ENCODE measurements at places on chromosomes 5 and 9.

DNA sequence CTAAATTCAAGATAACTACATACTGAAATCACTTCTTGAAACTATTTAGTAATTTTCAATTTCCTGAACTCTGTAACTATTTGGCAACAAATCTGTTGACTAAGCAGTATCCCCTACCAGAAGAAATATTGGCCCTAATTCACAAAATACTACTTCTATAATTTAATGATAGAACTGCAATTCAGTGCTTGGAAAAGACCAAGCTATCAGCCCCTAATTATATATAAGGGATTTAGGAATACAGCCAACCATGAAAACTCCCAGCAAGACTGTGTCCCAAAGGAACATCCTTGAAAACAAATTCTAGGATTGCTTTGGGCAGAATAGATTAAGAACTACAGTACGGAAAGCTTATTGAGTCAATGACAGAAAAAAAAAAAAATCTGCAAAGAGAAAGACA, 169.2 kb downstream of the RAB3C start:
- no peak for DNase-seq

DNA sequence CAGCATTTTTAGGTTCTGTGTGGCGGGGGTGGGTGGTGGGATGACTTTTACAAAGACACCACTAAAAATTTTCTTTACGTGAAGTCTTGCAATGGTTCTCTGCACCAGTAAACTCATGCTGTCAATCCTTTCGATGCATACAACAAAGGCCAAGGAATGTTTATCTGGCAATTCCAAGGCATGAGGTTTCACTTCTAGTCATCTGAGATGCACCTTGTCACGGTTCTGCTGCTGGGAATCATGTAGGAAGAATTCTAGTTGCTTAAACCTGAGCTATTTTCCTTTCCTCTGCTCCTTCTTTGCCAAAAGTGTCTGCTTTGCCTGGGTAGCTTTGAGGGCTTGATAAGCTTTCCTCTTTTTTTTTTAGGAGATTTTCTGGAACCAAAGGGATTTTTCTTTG, 1204.5 kb upstream of the SEMA6A start:
- DNase-seq, result no peak

DNA sequence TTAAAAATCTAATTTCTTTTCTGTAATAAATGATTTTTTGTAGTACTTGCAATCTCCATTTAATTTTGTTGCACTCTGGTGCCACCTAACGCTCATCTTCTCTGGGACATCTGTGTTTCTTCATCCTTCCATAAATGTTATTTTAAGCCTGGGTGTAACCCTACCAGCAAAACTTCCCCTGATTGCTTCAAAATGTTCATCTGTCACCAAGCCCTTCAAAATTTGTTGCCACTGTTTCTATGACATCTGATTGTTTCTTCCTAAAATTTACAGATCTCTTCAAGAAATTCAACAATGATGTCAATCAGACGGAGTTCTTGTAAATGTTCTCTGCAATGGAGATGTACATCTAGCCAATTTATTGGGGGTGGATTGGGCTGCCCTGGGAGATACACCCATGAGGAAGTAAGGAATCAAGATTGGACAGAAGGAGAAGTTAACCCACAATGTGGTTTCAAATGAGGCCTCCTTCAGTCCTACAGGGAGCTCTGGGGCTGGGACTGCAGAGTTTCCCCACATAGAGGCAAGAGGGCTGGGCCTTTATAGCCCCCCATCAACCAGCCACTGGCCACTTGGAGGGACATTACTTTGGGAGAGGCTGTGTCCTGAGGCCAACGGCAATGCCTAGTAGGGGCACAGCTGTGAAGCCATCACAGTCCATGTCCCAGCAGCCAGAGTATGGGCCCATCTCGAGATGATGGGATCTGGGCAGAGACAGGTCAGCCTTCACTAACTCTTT, 23.3 kb downstream of the MCTP1 start:
- DNase-seq, result no peak

DNA sequence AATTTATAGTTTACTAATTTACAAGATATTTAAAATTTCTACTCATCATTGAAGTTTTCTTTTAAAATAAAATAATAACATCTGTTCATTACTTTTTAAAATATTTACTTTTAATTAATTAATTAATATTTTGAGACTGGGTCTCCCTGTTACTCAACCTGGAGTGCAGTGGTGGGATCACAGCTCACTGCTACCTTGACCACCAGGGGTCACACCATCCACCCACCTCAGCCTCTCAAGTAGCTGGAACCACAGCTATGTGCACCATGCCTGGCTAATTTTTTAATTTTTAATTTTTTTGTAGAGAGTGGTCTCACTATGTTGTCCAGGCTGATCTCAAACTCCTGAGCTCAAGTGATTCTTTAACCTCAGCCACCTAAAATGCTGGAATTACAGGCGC, 1013.6 kb downstream of the CDH9 start:
- no peak for DNase-seq

GRCh38 chr5:163540696-163541095, 35.3 kb downstream of the MAT2B start:
- DNase-seq, result no peak

GRCh38 chr5:81156732-81157131, 76.4 kb upstream of the CKMT2 start:
- no peak for DNase-seq

DNA sequence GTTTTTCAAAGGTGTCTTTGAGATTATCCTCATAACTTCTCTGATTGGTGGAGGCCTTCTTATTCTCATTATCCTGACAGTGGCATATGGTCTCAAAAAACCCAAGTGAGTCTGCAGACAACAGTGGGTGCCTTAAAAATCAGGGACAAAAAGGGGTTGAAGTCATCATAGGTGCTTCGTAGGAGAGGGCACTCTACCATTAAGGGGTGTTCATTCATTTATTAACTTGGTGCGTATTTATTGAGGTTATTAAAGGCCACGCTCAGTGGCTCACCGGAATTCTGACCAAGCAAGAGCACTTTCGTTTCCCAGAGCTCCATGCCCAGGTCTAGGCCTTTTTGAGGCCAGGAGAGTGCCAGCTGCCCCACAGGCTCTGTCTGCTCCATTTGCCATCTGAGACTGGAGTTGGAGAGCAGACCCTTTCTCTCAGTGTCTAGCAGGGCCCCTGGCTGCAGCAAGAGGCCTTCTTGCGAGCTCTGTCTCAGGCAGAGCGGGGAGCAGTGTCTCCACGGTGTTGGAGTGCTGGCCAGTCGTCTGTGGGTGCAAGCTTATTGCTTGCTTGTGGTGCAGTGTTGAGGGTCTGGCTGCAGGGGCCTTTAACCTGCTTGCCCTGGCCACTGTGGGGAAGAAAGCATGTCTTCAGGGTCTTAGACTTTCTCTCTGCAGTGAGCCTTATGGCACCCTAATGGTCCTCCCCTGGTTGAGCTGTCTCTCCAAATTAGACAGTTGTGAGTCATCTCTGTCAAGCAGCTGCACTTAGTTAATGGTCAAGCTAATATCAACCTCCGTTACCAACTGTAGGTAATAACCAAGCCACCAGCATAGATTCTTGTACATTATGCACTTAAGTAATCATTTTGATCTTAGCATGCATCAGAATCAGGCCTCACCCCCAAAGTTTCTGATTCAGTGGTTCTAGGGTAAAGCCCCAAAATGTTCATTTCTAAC, 62.6 kb downstream of the IL31RA start:
- no peak for DNase-seq

DNA sequence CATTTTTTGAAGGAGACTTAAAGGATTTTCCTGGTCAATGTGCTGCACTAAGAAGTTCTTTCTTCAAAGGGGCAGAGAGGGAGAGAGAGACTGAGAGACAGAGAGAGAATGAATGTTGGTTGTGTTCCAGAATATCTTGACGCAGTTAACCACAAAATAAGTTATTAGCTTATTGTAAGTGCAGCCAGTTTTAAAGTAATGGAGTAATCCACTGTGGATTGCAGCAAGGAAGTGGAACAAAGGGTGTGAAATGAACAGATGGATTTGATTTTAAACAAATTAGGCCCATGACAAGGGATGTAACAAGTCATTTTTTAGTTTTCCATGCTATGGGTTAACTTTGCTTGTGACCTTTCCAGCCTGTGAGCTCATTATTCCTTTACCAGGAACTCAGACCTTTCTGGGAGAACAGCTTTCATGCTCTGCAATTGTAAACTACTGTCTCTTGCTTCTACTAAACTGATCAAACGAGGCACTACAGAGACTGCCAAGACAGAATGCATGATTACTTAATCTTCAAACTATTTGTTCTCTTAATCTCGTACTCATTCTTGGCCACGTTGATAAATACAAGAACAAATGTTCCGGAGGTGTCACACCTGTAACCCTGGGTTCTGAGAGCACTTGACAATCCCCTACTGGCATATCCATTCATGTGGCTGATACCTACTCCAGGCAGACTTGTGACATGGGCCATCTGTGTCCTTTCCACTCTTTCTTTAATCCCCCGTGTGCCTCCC, 131.1 kb downstream of the TLE1 start:
- DNase-seq, result no peak

DNA sequence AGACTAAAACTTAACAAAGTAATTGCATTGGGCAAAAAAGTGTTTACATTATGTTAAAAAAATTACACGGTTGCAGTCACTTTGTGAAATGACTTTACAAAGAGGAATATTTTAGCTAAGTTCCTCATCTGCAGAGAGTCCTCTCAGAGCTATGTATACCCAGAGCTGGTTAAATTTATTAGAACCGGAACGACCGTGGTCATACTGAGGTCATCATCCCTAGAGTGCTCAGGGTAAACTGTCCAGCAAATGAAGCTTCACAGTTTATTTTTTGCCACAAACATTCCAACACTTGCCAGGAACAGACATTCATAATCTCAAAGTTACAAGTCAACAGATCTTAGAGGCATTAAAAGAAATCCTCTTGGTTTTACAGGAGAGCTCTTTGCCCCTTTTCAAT, 897 bp downstream of the ROPN1L start:
- no peak for DNase-seq

GRCh38 chr9:115289757-115290208, 171.8 kb upstream of the TNC start:
- no peak for DNase-seq

DNA sequence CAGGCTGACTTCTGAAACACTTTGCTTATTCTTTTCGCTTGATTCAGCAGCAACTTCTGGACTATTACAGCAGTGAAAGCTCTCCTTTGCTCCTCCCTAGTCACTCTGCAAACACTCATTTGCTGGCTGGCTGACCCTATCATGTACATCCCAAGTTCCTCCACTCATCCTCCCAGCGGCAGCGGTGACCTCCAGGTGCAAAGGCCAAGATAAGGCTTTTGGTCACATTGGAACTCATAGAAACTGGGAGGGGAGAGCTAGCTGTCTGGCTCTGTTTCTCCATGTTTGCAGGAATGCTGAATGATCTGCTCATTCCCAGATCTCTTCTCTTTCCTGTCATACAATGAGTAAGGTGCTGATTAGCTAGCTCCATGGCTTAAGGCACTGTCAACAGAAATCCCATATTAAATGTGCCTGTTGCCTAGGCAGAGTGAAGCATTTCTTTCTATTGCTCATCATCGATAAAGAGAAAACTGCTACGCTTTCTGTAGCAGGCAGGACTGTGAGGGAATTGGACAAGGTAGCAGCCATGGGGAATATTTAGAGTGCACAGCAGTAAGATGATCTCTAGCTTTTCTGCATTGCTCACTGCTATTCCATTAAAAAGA, 250.5 kb upstream of the PDE4D start:
- DNase-seq, result no peak

DNA sequence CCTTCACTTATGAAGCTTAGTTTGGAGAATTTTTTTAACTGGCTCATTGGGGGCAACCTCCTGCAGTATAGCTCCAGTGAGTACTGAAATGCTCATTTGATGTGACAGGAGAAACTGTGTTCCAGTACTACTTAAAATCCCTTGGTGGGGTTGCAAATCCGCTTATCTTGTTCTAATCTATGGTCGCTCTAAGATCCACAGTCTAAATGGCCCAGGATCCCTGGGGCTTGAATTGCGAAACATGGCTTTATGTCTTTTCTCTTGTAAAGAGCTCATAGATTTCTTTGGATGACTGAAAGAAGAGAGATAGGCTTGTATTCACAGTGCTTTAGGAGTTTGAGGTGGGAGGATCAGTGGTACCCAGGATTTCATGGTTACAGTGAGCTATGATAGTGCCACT, 52.7 kb downstream of the ADAMTSL1 start:
- DNase-seq, result no peak

- no peak for DNase-seq
Measured at GRCh38 chr5:115963566-115963965, 1.3 kb downstream of the LVRN start.

DNA sequence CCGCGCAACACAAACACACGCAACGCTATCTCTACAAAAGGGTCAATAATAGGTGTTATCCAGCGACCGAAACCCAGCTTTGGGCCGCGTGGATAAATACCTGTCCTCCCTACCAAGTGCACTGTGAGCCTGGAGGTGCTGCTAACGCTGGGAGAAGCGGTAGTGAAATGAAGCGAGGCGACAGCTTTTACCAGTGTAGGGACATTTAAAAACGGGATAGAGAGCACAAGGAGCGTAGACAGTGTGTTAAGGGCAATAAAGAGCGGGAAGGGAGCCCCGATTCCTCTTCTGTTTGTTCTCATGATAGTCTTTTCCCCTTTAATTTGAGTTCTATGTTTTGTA, 421 bp upstream of the DEPDC1B start:
- DNase-seq, result peak; percentile 70

DNA sequence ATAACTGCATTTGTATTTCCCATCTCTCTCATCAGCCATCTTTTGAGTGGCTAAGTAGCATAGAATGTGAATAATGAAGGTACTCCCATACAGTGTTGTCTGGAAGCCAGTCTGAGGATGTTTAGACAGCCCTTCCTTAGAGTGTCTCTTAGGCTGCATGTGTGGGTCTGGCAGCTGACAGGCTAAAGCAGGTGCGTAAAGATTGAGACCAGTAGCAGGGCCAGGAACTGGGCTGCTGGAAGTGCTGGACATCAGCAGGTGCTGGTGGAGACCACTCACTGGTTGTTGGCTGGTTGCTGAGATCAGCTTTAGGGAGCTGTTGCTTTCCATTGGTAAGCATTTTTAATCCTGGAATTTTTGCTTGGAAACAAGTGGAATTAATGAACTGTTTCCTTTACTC, 197.5 kb downstream of the PCSK5 start:
- DNase-seq, result no peak

- DNase-seq, result no peak
Measured at GRCh38 chr9:78406146-78406545, 109.2 kb downstream of the PSAT1 start.

- no peak for DNase-seq
Measured at GRCh38 chr9:34507556-34507955, 15.2 kb downstream of the ENHO start.

GRCh38 chr9:85216601-85217000, 525.2 kb downstream of the AGTPBP1 start:
- no peak for DNase-seq

DNA sequence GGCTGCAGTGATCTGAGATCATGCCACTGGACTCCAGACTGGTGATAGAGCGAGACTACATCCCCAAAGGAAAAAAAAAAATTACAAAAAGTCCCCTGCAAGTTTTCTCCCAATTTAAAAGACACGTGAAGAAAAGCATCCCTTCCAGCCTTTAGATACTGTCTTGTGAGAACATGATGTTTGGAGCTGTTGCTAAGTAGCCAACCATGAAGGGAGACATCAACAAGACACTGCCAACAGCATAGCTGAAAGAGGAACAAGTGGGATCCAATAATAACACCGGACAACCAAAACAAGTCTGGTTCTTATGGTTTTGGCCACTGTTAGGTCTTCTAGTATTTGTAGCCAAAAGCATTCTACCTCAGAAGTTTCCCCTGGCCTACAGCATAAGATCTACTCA, 118.9 kb upstream of the CCDC180 start:
- DNase-seq, result no peak
